ENCODE measurements at places on chromosomes 11 and 22.

DNA sequence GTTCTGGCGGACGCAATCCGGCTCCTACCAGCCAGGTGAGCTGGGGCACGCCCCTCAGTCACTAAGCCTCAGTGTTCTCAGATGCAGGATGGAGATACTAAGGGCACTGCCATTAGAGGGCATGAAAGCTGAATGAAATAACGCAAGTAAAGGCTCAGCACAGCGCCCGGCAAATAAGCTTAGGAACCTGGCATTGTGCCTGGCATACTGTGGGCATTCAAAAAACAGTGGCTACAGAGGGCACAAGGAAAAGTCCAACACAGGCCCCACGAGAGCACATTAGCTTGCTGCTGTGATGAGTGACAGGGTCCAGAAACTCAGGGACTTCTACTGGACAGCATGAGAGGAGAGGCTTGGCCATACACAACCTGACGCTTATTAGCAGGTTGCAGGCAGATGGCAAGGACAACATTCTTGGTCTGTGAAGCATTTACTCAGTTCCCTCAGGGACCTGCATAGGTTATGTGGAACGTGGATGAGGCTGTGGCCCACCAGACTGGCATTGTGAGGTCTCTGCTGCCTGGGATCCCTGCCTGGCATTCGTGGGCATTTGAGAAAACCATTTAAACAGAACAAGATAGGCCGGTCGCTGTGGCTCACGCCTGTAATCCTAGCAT lies 12.2 kb downstream of the TXN2 start:
- DNase-seq = no peak

GRCh38 chr11:106276859-106277436 lies 199.5 kb downstream of the AASDHPPT start:
- peak; percentile 15 for DNase-seq

DNA sequence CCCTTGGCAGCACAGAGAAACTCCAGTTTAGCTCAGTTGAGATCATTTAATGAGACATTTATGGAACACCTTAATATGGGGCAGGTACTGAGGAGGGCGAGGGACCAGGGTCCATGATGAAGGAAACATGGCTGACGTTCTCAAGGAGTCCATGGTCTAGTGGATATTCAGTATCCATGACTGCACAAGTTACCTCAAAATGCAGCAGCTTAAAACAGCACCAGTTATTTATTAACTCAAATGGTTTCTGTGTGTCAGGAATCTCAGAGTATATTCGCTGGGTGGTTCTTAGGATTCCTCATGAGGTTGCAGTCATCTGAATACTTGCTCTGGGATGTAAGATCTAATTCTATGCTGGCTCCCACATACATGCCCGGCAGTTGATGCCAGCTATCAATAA lies 346.8 kb downstream of the LARGE1 start:
- no peak for DNase-seq

- DNase-seq = no peak
These were observed 326.5 kb downstream of the BUD13 start for GRCh38 chr11:116446048-116446941.

DNA sequence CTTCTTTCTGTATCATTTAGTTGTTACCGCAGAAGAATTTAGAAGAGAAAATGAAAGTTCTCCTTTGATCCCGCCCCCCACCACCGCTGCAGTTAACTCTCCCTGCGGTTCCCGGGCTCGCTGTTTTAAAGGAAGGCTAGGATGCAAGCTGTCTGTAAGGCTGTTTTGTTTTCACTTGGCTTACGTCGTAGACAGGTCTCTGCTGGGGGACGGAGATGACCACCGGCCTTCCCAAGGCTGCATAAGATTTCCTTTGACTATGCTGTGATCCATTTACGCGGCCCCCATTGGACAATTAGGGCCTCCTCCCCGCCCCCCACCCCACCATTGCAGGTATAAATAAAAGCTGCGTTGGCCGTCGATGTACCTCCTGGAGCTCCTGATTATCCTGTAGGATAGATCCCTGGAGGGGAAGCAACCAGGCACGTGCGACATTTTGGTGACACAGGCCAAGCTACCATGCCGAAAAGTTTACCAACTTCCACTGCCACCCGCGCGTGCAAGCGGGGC lies 1.4 kb upstream of the CPT1A start:
- DNase-seq = no peak

GRCh38 chr11:104011044-104011443 lies 25.4 kb upstream of the DDI1 start:
- DNase-seq = no peak

DNA sequence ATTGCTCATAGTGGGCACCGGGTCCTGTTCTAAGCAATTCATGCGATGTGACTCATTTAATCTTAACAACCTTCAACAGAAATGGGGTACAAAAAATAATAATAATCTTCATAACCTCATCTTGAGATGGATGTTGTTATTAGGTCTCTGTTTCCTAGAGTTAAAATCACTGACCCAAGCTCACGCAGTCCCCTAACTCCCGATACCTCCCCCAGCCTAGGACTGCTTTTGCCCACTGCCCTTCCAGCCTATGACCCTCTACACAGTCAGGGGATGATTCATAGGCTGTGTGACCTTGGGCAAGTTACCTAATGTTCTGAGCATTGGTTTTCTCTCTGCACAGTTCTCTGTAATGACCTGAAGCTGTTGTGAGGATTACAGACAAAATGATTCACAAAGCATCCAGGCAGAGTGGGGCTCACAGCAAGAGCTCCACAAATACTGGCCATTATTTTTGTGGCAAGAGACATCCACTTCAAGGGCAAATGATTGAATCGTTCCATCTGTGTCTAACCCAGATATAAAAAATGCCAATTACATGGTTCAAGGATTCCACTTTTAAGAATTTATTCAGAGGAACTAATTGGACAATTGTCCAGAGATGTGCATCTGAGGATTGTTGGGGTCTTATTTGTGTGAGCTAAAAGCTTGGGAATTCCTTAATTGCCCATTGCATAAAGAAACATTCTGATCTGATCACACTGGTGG lies 20.0 kb downstream of the MTFP1 start:
- DNase-seq = no peak

- no peak for DNase-seq
These were observed 75.7 kb upstream of the PITPNB start for GRCh38 chr22:27994481-27995331.

DNA sequence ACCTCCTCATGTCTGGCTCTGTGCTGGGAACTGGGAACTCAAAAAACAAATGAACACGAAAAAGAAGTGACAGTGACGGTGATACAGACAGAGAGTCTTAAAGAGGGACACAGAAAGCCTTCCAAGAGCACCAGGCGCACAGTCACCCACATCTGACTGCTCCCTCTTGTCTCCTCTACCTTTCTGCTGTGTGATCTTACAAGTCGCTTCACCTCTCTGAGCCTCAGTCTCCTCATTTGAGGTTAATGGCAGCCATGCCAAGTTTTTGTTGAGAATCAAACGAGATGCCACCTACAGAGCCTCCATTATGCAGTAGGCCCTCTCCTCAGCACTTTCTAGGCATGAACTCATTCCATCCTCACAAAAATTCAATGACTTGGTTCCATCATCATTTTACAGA lies 3.7 kb downstream of the LRRC32 start:
- DNase-seq = no peak

GRCh38 chr11:130830566-130830965 lies 85.7 kb downstream of the SNX19 start:
- DNase-seq = no peak

GRCh38 chr11:14544611-14545010 lies 24.4 kb upstream of the PSMA1 start:
- no peak for DNase-seq

- no peak for DNase-seq
These were observed 403.2 kb downstream of the AASDHPPT start for GRCh38 chr11:106480581-106481190.

- DNase-seq = no peak
These were observed 51.7 kb downstream of the DSCAML1 start for GRCh38 chr11:117745346-117745745.

GRCh38 chr11:10405865-10406592 lies 49.0 kb upstream of the AMPD3 start:
- peak; percentile 38 for DNase-seq

GRCh38 chr11:77173494-77173893 lies 45.4 kb downstream of the MYO7A start:
- DNase-seq = no peak

DNA sequence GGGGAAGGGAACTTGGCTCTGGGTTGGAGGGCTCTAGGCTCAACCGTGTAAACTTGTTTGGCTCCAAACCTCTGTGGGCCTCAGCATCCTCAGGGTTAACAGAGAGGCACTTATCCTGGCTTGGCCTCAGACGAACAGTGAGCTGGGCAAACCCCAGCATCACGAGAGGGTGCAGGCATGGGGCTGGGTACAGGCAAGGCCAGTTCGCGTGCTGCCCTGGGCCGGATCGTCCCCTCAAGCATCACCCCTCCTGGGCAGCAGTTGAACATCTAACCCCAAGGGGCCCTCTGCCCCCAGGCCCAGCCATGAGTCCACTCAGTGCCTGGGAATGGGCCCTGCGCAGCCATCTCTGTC lies 1.9 kb downstream of the EHBP1L1 start:
- no peak for DNase-seq

- no peak for DNase-seq
These were observed 56.4 kb downstream of the SNX19 start for GRCh38 chr11:130859886-130860285.

DNA sequence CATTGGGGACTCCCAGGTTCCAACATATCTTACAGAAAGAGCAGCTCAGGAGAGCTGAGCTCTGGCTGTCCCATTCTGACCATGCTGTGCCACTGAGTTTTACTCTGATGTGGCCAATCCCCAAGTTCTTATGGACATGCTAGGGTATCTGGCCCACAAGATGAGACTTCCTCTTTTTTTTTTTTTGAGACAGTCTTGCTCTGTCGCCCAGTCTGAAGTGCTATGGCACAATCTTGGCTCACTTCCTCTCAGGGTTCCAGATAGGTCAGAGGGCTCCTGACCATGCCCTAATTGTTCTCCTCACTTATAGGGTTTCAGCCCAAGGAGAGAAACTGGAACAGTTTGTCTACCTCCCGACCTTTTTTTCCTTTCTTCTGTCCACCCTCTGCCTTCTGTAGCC lies 152.3 kb upstream of the CCDC90B start:
- no peak for DNase-seq

- DNase-seq = no peak
These were observed 73.3 kb downstream of the FAM76B start for GRCh38 chr11:95716266-95716665.

GRCh38 chr11:128513915-128514681 lies 73.3 kb downstream of the ETS1 start:
- DNase-seq = no peak

- no peak for DNase-seq
These were observed 16.4 kb upstream of the KCTD14 start for GRCh38 chr11:78039391-78039918.

- DNase-seq = no peak
These were observed 21.2 kb downstream of the ARL14EP start for GRCh38 chr11:30344085-30344484.

DNA sequence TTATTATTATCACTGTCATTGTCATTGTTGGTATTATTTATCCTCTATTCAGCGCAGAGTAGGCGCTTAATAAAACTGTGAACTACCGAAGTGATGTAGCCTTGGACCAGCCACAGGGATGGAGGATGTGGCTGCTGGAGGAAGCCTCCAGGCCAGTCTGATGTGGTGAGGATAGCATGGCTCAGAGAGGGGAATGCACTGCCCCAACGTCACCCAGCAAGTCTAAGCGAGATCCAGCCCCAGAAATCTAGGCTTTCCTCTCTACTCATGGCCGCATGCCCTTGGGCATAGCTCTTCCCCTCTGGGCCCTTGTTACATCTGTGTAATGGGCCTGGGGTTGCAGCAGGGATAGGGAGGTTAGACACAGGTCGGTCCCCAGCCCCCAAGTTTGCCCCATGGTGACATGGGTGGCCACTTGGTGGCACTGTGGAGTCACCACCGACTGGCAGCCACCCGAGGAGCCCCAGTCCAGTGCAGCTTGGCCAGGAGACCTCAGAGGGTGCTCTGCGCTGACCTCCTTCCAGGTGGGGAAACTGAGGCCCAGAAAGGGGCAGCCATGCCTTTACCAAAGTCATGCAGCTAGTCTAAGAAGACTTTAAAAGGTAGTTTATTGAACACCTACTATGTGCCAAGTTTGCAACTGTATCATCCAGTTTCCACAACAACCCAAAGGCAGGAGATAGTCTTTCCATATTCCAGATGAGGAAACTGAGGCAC lies 395.7 kb downstream of the MN1 start:
- no peak for DNase-seq

- no peak for DNase-seq
These were observed 726 bp downstream of the RTN4RL2 start for GRCh38 chr11:57460758-57461749.

- DNase-seq = no peak
These were observed 53.9 kb upstream of the SHISAL1 start for GRCh38 chr22:44366372-44367300.

DNA sequence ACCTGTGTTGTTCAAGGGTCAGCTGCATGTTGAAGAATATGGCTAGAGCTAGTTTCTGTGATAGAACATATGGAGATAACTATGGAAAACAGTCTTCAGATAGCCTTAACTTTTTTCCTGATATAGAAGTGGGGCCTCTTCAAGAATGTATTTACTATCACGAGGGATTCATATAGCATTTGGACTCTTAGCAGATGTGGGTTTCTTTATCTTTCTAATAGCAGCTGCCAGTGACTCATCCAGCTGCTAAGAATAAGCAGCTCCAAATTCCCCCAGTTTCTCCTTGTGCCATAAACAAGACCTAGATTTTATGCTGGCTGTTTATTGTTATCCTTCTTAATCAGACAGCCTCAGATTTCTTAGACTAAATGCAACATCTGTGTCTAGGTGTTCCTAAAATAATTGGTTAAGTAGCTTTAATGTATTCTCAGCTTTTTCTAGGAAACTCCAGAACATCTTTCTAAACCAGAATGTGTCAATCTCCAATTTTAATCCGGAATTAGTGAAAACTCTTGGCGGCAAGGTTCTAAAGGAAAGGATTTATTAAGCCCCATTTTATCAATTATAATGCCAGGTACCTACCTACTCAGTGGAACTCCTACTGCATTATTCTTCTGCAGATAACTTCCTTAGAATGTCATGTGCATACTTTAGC lies 119.8 kb downstream of the CSTPP1 start:
- DNase-seq = no peak

GRCh38 chr22:32661296-32661695 lies 140.2 kb upstream of the TIMP3 start:
- DNase-seq = no peak

GRCh38 chr22:45036154-45036553 lies 26.3 kb upstream of the PHF21B start:
- no peak for DNase-seq

DNA sequence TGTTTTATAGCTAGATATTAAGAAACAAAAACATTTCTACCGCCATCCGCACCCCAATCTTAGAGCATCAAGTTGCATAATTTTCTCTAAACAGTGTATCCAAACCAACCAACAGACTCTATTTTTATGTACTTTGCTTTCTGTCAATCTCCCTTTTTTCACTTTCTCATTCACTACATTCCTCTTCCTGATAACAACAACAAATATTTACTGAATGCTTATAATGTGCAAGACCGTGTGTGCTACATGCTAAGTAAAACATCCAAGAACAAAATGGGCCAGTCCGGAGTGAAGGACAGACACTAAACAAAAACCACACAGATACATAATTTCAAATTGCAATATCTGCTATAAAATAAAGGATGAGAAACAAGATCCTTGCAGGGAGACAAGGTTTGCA lies 38.6 kb upstream of the SOX6 start:
- no peak for DNase-seq

Measured in iPS DF 19.7 (cell line).